ENCODE measurements at places on chromosomes 5 and 9. TPM values are rescaled to one million over a fixed set of nuclear protein-coding genes. Genes with fewer than 3 reads are reported as not detected.

Gene SNCAIP
- not detected for total RNA-seq

Gene BARHL1
- not detected for total RNA-seq

Gene CTSV
- total RNA-seq, result 0.33 TPM

Gene HCN1
- total RNA-seq, result not detected

Gene SPACA9
- total RNA-seq, result 4.1 TPM

Gene PCDHA13
- total RNA-seq, result not detected

DNA sequence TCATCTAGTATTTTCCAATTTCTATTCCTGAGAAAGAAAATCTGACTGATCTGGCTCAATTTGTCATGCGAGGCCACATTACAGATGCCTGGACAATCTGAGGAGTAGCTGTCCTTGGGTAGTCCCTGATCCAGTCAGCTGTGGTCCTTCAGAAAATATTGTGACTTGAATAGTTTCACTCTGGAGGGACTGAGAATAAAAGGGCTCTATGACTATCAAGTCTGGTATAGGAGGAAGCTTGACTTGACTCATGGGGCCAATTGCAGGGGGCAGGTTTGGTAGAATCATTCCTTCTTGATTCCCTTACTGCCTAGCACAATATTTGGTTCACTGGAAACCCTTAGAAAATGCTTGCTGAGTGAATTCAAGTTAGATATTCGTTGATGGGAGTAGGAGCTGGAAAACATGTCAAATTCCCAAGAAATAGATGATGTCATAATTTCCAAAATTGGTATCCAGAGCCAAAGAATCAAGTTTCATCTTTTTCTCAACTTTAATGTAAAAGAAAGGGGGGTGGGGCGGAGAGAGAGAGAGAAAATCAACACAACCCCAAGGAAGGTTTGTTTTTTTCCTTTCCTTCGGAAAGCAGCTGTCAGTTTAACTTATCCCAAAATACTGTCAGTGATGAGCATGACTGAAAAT, 32.4 kb upstream of the STX17 start:
- no peaks in the 10 kb centered on the region for H3K36me3 ChIP-seq
- H3K27ac ChIP-seq, result no peak overlapping the region
- H3K27me3 ChIP-seq, result peaks cover 7% of the 10 kb centered on the region
- H3K4me1 ChIP-seq, result no peaks in the 10 kb centered on the region
- no peak overlapping the region for H3K4me3 ChIP-seq

- no peak overlapping the region for H3K4me3 ChIP-seq
- H3K27ac ChIP-seq, result no peak overlapping the region
- H3K4me1 ChIP-seq, result no peaks in the 10 kb centered on the region
- no peak for DNase-seq
- no peaks in the 10 kb centered on the region for H3K27me3 ChIP-seq
Measured at GRCh38 chr5:116420540-116420939, 154.1 kb downstream of the SEMA6A start.

GRCh38 chr5:126052120-126052519, 371.1 kb upstream of the GRAMD2B start:
- no peak overlapping the region for H3K4me3 ChIP-seq
- no peaks in the 10 kb centered on the region for H3K36me3 ChIP-seq
- H3K27ac ChIP-seq, result no peak overlapping the region
- DNase-seq, result no peak
- no peaks in the 10 kb centered on the region for H3K4me1 ChIP-seq

- H3K27ac ChIP-seq, result no peak overlapping the region
- H3K4me3 ChIP-seq, result no peak overlapping the region
- peaks cover 42% of the 10 kb centered on the region for H3K27me3 ChIP-seq
Measured at GRCh38 chr9:126226991-126227936, 99.4 kb upstream of the MVB12B start.

GRCh38 chr9:87519461-87519860, 21.8 kb downstream of the DAPK1 start:
- no peaks in the 10 kb centered on the region for H3K4me1 ChIP-seq
- H3K36me3 ChIP-seq, result no peaks in the 10 kb centered on the region
- no peak overlapping the region for H3K4me3 ChIP-seq
- peaks cover 7% of the 10 kb centered on the region for H3K27me3 ChIP-seq

GRCh38 chr9:21906881-21907280, 87.3 kb downstream of the CDKN2A start:
- no peak overlapping the region for H3K27ac ChIP-seq
- peaks cover 38% of the 10 kb centered on the region for H3K36me3 ChIP-seq
- no peaks in the 10 kb centered on the region for H3K27me3 ChIP-seq
- H3K4me3 ChIP-seq, result no peak overlapping the region

- H3K27me3 ChIP-seq, result no peaks in the 10 kb centered on the region
- H3K4me3 ChIP-seq, result no peak overlapping the region
- no peak overlapping the region for H3K27ac ChIP-seq
Measured at GRCh38 chr9:123741214-123741613, 188.7 kb downstream of the DENND1A start.

GRCh38 chr5:115262011-115262320, 711 bp downstream of the PGGT1B start:
- H3K27ac ChIP-seq, result peak overlapping the region; percentile 86
- no peaks in the 10 kb centered on the region for H3K27me3 ChIP-seq
- DNase-seq, result no peak
- H3K4me1 ChIP-seq, result peaks cover 20% of the 10 kb centered on the region

- peaks cover 5% of the 10 kb centered on the region for H3K4me1 ChIP-seq
- H3K36me3 ChIP-seq, result no peaks in the 10 kb centered on the region
- DNase-seq, result no peak
- no peak overlapping the region for H3K27ac ChIP-seq
- peaks cover 14% of the 10 kb centered on the region for H3K27me3 ChIP-seq
Measured at GRCh38 chr5:175456105-175456742, 12.2 kb upstream of the DRD1 start.

GRCh38 chr5:135950611-135951010, 4.2 kb downstream of the LECT2 start:
- no peaks in the 10 kb centered on the region for H3K36me3 ChIP-seq
- no peak for DNase-seq
- no peak overlapping the region for H3K27ac ChIP-seq
- no peaks in the 10 kb centered on the region for H3K4me1 ChIP-seq
- H3K4me3 ChIP-seq, result no peak overlapping the region

DNA sequence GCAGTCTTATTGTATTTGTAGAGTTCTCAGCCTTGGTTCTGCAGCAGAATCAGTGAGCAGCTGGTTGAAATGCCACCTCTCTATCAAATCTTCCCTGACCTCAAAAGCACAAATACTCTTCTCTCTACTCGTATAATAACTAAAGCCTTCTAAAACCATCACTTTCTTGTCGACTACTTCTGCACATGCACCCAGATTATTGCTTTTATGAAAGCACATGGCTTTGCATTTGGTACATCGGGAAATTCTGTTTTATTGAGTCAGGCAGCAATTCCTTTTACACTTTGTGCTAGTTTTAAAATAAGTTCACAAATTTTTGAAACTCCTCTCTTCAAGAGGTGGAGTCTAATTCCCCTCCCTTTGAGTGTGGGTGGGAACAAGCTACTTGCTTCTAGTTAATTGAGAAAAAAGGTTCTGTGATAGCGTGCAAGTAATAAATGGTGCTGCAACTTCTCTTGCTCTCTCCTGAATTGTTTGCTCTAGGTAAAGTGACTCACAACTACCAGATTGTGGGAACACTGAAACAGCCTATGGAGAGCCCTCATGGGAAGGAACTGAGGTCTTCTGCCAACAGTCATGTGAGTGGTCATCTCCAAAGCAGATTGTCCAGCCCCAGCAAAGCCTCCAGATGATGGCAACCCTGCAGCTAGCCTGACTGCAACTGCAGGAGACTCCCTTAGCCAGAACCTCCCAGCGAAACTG, 66.0 kb upstream of the TAF1L start:
- H3K36me3 ChIP-seq, result no peaks in the 10 kb centered on the region
- DNase-seq, result no peak
- H3K27ac ChIP-seq, result no peak overlapping the region
- no peaks in the 10 kb centered on the region for H3K27me3 ChIP-seq
- no peaks in the 10 kb centered on the region for H3K4me1 ChIP-seq
- no peak overlapping the region for H3K4me3 ChIP-seq

GRCh38 chr9:113574441-113575262, 111.1 kb downstream of the RGS3 start:
- H3K27me3 ChIP-seq, result no peaks in the 10 kb centered on the region
- DNase-seq, result no peak
- peak overlapping the region; percentile 56 for H3K27ac ChIP-seq
- H3K36me3 ChIP-seq, result peaks cover 2% of the 10 kb centered on the region
- H3K4me3 ChIP-seq, result no peak overlapping the region
- H3K4me1 ChIP-seq, result peaks cover 44% of the 10 kb centered on the region
